ENCODE measurements at places on chromosomes 16 and 17.
A peak's percentile ranks its signal among the peaks of the same experiment; 100 is the strongest.

DNA sequence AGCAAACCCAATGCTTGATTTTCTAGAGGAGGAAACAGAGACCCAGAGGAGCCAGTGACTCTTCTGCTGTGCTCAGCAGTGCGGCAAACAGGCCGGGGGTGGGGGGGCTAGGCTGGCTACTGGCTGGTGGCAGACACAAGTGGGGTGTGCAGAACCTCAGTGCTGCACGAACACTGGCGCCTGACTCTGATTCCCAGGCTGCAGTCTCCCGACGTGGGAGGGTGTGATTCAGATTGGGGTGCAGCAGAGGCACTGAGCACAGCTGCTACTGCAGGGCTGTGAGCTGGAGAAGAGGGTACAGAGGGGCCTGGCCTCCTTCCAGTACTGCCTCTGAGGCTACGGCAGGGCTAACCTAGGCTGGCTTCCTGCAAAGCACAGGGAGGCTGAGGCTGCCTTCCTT, 8.1 kb downstream of the RPL19 start:
- DNase-seq, result no peak

DNA sequence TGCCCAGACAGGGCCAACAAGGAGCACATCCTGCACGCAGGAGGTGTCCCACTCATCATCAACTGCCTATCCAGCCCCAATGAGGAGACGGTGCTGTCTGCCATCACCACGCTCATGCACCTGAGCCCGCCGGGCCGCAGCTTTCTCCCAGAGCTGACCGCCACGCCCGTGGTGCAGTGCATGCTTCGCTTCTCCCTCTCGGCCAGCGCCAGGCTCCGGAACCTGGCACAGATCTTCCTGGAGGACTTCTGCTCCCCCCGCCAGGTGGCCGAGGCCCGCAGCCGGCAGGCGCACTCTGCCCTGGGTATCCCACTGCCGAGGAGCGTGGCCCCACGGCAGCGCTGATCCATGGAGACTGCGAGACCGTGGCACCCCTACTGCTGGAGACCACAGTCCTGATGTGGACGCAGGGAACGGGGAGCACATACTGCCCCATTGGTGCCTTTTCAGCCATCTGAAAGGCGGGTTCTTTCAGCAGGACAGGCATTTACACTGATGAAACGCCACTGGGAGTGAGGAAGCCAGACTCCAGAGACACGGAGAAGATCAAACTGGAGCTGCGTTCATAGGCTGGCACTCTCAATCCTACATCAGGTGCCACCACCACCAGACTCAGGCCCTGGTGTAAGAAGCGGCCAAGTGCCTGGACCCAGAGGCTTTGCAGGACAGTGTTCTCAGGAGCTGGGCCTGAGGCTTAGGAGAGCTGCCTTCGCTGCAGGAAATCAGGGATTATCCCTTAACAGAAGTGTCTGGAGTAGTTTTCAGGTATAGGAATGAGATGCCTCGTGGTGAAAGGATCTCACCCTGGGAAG, 2.6 kb downstream of the NT5C start:
- no peak for DNase-seq

DNA sequence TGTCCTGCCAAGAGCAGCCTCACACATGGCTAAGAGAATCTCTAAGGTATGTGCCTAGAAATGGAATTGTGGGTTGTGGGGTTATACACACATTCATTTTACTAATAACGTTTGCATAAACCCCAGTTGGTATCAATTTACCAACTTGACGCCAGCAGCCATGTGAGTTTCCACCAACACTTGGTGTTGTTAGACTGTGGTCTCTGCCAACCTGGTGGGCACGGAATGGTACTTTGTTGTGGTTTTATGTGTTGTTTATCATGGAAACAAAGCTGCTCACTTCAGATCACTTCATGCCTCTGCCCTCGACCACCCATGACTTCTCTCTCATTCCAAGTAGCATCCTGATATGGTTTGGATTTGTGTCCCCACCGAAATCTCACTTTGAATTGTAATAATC, 152.0 kb upstream of the CDC42EP4 start:
- no peak for DNase-seq

GRCh38 chr16:81296631-81297030, 18.1 kb upstream of the GAN start:
- no peak for DNase-seq

DNA sequence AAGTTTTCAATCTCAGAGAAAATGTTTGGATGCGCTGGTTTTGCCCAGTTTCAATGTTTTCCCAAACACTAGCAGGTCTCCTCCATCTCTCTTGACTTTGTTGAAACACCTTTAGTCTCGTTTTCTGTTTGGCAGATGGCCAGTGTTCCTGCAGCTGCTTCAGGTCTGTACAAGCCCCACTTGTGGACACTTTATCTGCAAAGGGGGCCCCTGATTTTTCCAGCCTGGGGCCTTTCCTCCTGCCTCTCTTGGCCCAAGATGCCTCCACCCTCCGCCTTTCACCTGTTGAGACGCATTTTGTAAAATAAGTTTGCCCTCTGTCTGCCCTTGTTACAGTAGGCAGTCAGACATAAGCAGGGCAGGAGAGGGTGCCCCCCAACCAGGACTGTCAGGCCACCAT, 21.8 kb upstream of the PRM1 start:
- no peak for DNase-seq

- peak; percentile 67 for DNase-seq
Measured at GRCh38 chr16:67013823-67014633, 14.9 kb upstream of the CBFB start.

- DNase-seq, result no peak
Measured at GRCh38 chr16:81533175-81533507, 88.5 kb downstream of the CMIP start.

GRCh38 chr16:76195056-76195455, 82.1 kb upstream of the CNTNAP4 start:
- no peak for DNase-seq

GRCh38 chr16:2082171-2082982, 34.6 kb downstream of the TSC2 start:
- DNase-seq, result no peak

DNA sequence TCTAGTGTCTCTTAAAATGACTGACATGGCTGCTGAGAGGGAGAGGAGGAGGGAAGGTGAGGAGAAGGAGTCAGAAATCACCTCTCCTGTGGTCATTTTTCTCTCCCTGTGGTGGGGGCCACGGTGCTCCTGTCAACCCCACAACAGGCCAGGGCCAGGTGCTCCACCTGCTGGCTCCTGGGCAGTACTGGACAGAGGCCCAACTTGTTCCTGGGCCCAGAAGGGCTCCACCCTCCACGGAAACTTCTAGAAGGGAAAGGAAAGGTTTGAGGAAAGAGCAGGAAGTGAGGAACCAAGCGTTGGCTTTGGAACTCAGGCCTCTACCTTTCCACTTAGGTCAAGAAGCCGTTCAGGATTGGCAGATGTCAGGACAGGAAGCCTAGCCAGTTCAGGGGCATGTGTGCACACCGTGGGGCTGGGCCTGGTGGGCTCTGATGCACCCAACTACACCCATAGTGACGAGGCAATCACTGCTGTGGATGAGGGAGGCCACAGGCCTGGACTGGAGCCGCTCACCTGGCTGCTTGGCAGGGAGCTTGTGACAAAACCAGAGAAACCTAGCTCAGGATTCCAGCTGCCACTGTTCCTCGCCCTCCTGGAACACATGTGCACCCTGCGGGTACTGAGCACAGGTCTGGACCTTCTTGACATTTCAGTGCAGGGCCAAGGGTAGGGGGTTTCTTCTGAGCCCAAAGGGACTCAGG, 36.1 kb downstream of the WNT3 start:
- DNase-seq, result no peak

DNA sequence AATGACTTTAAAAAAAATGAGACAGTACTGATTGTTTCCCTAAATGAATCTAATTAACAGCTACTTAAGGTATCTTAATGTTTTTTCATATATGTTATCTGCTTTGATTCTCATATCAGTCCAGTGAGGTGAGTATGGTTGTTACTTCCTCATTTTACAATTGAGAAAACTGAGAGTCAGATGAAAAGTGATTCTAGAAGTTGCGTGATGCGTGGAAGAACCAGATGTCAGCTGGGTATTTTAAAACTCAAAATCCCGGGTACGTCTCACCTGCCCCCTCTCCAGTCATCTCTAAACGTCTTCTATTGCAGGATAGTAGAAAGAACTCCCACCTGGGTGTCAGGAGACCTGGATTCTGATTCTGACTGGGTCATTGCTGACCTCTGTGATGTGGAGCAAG, 89.2 kb downstream of the MAP2K6 start:
- no peak for DNase-seq

- no peak for DNase-seq
Measured at GRCh38 chr17:2695961-2696760, 15.4 kb downstream of the CLUH start.

DNA sequence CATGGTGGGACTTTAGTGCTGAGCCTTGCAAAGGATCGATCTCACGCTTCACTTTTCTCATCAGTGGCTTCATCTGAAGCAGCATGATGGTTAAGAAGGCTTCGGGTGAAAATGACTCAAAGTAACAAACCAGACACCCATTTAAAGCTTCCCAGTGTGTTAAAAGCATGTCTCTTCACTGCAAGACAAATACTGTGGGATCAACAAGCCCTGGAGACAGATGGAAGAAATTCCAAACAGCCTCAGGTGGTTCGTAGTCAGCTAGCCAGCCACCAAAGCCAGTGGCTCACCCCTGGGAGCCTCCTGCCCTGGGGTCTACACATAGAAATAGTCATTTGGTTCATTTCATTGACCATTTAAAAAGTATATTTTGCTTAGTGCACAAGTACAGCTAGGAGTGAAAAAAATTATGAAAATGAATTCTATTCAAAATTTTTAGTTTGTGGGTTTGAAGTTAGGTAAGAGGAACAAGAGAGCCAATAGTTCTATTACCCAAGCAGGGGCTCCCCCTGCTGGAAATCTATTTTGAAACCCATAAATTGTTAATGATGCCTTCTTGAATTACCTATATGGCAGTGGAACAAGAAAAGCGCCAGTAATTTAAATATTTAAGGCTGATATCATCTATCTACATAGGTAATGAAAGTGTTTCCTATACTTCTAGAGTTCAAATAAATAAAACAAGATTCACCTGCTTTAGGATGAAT, 51.6 kb downstream of the PMP22 start:
- DNase-seq, result no peak

DNA sequence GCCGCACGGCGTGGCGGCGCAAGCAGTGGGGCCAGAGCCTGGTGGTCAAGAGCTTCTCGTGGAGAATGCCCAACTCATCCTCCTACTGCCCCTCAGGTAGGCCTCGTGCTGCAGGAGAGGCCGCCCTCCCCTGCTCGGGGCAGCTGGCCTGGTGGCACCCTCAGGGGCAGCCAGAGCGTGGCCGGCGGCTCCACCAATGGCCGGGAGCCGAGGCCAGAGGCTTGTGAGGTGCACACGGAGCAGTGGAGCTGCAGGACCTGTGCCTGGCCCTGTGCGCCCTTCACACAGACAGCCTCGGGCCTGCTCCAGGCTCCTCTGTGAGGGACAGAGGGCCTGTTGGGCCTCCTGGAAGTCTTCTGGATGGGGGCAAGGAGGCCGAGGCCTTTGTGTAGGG, 85.5 kb downstream of the NPIPB11 start:
- no peak for DNase-seq

- no peak for DNase-seq
Measured at GRCh38 chr16:8885674-8886592, 3.8 kb downstream of the LITAFD start.

- DNase-seq, result no peak
Measured at GRCh38 chr17:63423963-63424362, 22.1 kb downstream of the CYB561 start.

GRCh38 chr17:73879987-73880386, 235.7 kb upstream of the SDK2 start:
- DNase-seq, result no peak
